Left kidney (tissue), 8 donors: ENCODE measurements at places on chromosomes 7 and 10.

- no peak for DNase-seq
Measured at GRCh38 chr10:97571622-97572021, 957 bp upstream of the ANKRD2 start.

DNA sequence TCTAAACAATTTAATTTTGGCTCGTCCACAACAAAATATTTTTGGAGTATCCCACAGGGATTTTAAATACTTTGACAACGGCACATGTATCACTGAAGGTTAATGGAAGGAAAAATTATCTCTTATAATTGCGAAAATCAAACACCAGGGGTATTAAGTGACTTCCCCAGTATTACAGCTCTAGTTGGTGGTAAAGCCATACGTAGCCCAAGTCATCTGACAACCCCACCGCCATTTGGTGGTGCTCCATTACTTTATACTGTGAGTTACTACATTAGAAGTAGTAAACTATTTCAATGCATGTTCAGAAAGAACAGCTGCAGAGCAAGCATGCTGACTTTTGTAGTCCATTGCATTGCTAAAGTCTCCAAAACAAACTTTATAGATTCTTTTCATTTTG is 179.7 kb downstream of the HGF start:
- peak; percentile 2 for DNase-seq

DNA sequence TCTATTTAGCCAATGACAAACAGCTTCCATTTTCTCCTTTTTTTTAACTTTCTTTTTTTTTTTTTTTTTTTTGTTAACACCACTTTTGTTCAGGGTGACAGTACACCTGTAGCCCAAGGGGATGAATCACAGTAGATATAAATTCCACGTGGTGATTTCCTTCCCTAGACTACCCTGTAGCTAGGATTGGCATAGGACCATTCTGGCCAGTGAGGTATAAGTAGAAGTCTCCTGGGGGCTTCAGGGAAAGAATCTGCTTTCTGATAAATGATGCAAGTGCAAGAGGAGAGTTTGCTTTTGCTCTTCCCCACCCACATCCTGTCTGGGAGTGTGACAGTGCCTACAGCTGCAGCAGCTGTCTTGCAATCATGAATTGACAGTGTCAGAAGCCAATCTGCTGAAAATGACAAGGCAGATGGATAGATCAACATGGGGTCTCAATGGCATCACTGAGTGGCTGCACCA is 63.2 kb upstream of the TOMM7 start:
- DNase-seq, result no peak

DNA sequence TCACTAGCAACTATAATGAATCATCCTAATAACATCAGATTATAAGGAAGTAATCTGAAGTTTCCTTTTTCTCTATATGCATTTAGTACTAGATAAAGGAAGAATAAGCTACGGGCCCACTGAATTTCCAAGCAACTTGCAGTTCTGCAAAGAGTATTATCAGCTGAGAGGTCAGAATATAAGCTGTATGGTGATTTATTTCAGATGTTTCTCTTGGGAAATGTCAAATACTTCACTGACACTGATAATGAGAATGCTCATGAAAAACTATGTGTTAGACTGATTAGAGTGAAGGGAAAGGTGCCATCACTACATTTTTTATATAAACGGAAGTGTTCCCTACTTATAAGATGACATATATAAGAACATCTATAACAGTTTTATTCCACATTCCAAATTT is 251.2 kb upstream of the HGF start:
- DNase-seq, result no peak

GRCh38 chr10:104043854-104044253 is 41.8 kb downstream of the COL17A1 start:
- DNase-seq, result no peak

- peak; percentile 55 for DNase-seq
Measured at GRCh38 chr10:68301790-68302502, 29.9 kb upstream of the HNRNPH3 start.

GRCh38 chr7:16989811-16990413 is 108.1 kb upstream of the AGR3 start:
- peak; percentile 48 for DNase-seq

GRCh38 chr10:6956562-6956961 is 376.5 kb upstream of the PRKCQ start:
- DNase-seq, result no peak
